Activated CD4-positive, alpha-beta T cell treated with anti-CD3 and anti-CD28 coated beads, Interleukin-2, amount 10 ng/mL, durations not matched to agents 24 days and 14 days (primary cell): ENCODE measurements at places on chromosomes 2 and 18. TPM values are rescaled to one million over a fixed set of nuclear protein-coding genes. Genes with fewer than 3 reads are reported as not detected.

The PRKAG3 gene
- not detected in 2 replicates for total RNA-seq

The OR6B2 gene
- not detected in 2 replicates for total RNA-seq

DNA sequence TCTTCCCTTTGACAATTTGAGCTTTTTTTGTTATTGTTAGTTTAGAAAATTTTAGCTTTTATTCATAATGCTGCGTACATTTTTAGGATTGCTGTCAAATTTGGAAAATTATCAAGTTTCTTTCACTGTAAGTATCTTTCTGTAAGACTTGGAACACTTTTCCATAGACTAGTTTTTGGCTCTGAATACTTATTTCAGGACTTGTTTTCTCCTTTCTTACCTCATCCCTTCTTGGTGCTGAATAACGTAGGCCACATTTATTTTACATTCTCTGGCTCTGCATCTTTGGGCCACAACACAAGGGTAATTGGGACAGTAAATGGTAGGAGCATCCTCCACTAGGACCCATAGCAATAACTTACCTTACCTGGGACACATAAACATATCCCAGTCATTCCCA, 85.1 kb downstream of the CCDC85A start:
- DNase-seq, result no peak
- H3K4me1 ChIP-seq, result no peaks in the 10 kb centered on the region
- no peak overlapping the region for H3K4me3 ChIP-seq
- no peak overlapping the region for H3K27ac ChIP-seq
- no peaks in the 10 kb centered on the region for H3K36me3 ChIP-seq

GRCh38 chr2:239605976-239606375, 205.2 kb upstream of the HDAC4 start:
- H3K27ac ChIP-seq, result no peak overlapping the region
- peaks cover 2% of the 10 kb centered on the region for H3K4me1 ChIP-seq
- DNase-seq, result no peak
- H3K27me3 ChIP-seq, result peaks cover 23% of the 10 kb centered on the region
- no peaks in the 10 kb centered on the region for H3K36me3 ChIP-seq
- H3K4me3 ChIP-seq, result no peak overlapping the region

The MYO3B gene
- total RNA-seq, result 0.95 and 1.5 TPM in 2 replicates

DNA sequence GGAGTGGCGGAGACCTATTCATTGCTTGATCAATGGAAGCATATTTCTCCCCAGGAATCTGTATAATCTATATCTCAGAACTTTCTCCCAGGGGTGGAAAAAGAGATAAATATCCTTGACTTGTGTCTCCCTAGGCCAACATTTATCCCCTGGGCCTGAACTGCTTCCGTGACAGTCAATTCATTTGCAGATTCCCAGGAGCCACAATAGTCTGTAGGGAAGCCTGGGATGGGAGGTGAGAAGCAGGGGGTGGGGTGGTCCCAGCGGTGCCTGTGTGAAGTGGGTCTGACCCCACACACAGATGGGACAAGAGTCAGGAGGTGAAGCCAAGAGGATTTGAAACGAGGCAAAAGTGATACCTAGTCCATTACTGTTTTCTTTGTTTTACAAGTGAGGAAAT, 166.8 kb downstream of the DPP10 start:
- H3K27ac ChIP-seq, result no peak overlapping the region
- no peak for DNase-seq
- no peaks in the 10 kb centered on the region for H3K4me1 ChIP-seq
- no peaks in the 10 kb centered on the region for H3K27me3 ChIP-seq
- H3K4me3 ChIP-seq, result no peak overlapping the region
- H3K36me3 ChIP-seq, result no peaks in the 10 kb centered on the region

The FOXD4L1 gene
- 0.17 and 0.30 TPM in 2 replicates for total RNA-seq

GRCh38 chr18:25831301-25831701, 259.1 kb downstream of the SS18 start:
- H3K4me3 ChIP-seq, result no peak overlapping the region
- no peak overlapping the region for H3K27ac ChIP-seq
- H3K4me1 ChIP-seq, result no peaks in the 10 kb centered on the region
- DNase-seq, result no peak
- H3K36me3 ChIP-seq, result no peaks in the 10 kb centered on the region
